ENCODE measurements at places on chromosomes 7 and 10.
A peak's percentile ranks its signal among the peaks of the same experiment; 100 is the strongest.

DNA sequence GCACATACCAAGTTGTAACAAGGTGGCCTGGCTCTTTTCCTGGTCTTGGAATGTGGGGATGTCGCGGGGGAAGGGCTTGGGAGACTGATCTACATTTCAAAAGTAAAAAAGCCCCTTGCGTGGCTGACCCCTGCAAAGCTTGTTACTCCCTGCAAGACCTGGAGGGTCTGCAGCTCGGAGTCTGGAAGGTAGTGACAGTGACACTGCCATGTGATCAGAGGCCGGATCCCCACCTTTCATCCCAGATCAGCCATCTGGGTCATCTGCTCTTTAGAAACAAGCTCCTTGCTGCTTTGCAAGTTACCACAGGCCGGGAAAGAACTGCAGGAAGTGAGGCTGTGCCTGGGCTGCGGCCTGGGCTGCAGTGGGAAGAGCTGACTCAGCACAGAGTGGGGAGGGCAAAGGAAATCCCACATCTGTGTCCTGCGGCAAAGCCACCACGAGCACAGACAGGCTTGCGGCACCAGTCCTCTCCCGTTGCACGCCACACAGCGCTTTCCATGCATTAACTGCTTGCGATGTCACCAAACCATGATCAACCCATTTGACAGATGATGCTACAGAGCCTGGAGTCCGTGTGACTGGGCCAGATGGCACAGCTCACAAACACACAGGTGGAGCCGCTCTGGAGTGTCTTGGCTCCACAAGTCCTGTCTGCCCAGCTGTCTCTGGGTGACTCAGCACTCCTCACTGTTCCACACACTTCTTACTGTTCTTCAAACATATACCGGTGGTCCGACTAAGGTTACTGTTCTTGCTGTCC is 97.7 kb downstream of the SH3PXD2A start:
- peak; percentile 92 for DNase-seq

- peak; percentile 78 for DNase-seq
These were observed 1154.8 kb downstream of the GATA3 start for GRCh38 chr10:9209105-9209798.

- DNase-seq, result no peak
These were observed 173.6 kb upstream of the NPS start for GRCh38 chr10:127375461-127375860.

GRCh38 chr7:77982926-77983550 is 184.5 kb downstream of the PHTF2 start:
- no peak for DNase-seq

DNA sequence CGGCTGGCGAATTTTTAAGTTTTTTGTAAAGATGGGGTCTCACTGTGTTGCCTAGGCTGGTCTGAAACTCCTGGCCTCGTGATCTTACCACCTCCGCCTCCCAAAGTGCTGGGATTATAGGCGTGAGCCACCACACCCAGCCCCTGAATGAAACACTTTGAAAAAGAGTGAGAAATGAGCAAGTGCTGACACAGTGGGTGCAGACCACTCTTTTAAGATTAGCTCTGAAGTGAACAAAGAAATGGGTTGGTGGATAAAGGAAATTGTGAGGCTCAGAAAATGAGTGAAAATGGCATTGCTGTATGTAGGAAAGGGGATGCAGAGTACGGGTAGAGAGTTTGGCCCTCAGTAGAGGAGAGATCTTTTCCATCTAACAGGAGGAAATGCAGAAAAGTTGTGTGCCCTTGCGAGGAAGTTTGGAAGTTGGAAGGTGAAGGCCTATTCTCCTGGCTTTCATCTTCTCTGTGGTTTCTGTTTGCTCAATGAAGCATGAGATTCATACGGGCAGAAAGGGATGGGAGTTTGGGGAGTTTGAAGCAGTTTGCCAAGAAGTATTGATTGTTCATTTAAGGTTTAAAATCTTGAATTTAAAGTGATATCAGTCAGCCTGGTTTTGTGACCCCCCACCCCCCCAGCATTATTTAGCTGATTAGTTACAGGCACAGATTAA is 11.0 kb downstream of the MAPK8 start:
- DNase-seq, result peak; percentile 32

DNA sequence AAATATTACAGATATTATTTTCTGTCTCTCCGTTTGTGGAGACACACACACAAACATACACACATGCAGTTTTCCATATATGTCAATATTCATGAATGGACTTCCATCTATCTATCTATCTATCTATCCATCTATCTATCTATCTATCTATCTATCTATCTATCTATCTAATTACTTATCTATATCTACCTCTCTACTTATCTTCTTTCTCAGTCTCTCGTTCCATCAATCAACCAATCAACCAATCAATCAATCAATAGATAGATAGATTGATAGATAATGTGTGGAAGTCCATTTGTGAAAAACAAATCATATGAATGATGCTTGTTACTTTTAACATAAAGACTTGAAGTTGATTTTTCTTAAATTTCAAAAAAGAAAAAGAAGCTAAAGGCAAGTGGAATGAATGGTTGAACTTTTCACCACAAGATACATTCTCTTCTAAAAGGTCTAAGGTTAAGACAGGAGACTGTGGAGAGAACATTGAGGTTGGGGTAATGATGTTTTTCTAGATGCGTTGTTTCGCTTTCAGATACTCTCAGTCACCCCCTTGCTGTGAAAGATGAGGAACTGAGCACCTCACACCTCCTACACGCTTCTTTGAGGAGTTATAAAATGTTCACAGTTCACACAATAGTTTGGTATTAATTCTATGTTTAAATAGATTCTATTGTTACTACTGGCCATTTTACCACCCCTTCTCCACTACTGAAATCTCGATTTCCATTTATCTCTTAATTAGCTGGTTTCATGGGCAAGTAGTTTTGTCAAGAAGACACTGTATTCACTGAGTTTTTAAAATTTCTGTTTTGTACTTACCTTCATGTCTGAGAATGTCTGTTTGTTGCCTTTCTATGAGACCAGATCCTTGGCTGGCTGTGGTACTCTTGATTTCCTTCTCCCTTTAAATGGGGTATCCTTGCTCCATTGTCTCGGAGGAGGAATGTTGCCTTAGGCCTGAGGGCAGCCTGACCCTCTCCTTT is 114.1 kb downstream of the EMX2 start:
- DNase-seq, result no peak

DNA sequence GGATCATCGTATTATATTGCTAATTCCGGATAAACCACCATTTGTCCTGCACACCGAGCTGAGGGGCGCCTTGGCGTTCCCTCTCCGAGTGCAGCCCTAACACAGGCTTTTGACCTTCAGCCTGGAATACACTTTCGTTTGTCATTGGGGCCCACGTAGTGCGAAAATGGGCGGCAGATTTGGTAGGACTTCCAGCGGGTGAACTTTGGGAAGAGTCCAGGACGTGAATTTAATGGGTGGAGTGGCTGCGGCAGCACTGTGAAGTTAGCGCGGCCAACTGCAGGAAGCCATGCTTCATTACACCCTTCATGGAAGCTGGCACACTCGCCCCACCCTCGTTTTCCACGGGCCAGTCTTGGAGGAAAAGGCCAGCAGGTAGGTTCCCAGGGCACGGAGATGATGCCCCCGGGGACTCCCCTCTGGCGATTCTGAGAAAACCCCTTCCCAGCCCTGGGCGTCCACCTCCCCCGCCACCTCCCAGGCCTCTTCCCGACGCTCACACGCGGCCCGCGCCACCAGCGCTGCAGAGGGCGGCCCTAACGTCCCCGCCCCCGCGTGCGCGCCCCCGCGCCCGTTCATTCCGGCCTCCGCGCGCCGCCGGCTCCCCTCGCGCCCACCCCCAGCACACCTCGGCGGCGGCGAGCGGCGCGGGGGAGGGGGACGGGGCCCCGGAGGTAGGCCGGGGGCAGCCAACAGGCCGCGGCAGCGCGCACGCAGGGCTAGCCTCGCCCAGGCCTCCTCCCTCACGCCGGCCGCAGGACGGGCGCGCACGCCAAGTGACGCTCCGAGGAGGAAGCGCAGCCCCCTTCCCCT is at the start of gene MLLT10:
Gene MLLT10, plus strand, starts transcription at position 766 of the 813 bp plus-strand sequence. CDS start 413 bp downstream, outside the sequence.
- peak; percentile 100 for DNase-seq

GRCh38 chr10:132264966-132265889 is 42.5 kb downstream of the STK32C start:
- DNase-seq, result peak; percentile 25

DNA sequence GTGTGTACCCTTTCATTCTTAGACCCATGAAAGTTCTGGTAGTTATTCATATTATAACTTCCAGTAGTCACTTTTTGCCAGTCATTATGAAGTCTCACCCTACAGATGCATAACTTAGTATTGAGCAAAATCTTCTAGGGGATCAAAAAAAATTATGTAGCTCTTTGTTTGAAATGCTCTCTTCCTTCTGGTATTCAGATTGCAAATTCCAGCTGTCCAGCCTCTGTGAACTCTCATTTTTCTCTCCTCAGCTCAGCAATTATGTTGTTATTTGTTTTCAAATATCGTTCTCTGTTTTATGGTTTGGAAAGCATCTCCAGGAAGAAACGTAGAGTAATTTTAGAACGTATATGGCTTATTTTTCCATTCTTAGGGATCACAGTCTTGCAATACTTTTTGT is 442.5 kb downstream of the SEMA3D start:
- peak; percentile 4 for DNase-seq

GRCh38 chr10:101935431-101935830 is 91.8 kb upstream of the KCNIP2 start:
- no peak for DNase-seq

DNA sequence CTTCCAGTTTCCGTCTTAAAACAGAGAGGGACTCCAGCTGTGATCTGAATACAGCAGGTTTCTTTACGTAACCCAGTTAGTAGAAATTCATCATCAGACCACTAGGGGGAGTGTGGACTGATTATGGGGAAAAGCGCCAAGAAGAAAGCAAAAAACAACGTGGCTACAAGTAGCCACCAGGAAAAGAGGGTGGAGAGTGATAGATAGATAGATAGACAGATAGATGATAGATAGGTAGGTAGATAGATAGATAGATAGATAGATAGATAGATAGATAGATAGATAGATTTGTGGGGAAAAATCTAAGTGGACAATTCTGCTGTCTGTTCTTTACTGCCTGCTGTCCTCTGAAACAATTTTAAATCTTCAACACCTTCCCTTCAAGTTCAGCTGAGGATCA is 12.7 kb upstream of the AKR1B10 start:
- DNase-seq, result peak; percentile 85

- DNase-seq, result no peak
These were observed 149.5 kb upstream of the SMIM30 start for GRCh38 chr7:113267885-113268284.

GRCh38 chr7:78173666-78174065 is 375.1 kb downstream of the PHTF2 start:
- no peak for DNase-seq

- no peak for DNase-seq
These were observed 317.1 kb upstream of the KLF6 start for GRCh38 chr10:4101918-4102654.

DNA sequence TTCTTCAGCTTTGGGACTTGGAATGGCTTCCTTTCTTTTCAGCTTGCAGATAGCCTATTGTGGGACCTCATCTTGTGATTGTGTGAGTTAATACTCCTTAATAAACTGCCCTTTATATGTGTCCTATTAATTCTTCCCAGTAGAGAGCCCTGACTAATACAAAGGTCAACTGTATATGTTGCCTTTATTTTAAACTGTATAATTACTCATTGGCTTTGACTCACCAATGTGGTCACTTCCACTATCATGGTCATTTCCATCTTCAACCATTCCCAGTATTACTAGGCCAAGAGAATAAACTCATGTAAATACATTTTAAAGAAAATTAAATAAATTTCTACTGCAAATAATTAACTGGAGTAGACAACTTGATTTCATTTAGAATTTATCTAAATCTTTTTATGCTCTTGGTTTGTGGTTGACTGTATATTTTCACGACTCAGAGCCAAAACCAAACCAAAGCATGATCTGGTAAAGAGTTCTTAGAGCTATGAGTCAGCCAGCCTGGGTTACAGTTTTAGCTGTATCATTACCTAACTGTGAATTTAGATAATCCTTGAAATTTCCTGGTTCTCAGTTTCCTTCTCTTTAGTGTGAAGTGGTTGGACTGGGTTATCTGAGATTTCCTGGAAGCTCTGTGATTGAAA is 188.4 kb downstream of the PPP1R3A start:
- DNase-seq, result peak; percentile 62

- no peak for DNase-seq
These were observed 122.2 kb upstream of the SORCS3 start for GRCh38 chr10:104518891-104519290.

DNA sequence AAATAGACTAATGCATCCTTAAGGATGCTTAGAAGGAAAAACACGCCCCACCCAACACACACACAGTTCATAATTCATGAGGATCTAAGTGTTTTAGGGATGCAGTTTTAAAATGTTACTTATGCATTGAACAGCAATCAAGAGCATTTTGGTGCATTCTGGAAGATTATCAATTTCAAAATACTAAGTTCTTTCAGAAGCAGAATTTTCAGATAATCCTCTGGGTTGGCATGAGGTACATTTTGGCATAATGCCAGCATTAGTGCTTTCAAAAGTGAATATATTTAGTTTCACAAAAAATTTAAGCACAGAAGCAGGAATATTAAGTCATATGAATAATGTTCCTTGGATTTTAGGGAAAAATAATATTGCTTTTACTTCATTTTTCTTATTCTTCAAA is 937.1 kb downstream of the REEP3 start:
- no peak for DNase-seq

DNA sequence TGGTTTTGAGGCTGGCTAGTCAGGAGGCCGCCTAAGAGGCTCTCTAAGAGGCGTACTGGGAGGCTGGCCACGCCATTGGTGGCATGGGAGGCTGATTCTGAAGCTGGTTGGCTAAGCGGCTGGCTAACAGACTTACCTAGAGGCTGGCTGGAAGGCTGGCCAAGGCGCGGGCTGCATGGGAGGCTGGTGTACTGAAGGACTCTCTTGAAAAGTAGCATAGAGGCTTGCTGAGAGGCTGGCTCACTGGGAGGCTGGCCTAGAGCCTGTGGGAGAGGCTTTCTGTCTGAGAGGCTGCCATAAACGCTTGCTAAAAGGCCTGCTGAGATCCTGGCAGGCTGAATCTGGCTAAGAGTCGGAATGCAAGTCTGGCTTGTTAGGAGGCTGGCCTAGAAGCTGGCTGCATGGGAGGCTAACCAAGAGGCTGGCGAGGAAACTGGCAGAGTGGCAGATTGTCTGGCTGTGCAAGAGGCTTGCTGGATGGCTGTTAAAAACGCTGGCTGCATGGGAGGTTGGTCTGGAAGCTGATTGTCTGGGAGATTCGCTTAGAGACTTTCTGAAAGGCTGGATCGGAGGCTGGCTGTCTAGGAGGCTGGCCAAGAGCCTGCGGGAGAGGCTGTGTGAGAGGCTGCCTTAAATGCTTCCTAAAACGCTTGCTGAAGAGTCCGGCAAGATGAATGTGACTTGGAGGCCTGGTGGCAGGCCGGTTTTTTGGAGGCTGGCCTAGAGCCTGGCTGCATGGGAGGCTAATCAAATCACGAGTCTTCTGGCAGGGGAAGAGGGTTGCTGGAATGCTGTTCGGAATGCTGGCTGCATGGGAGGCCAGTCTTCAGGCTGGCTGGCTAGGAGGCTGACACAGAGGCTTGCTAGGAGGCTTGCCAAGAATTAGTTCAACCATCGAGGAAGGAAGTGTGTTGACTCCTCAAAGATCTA is 134.2 kb downstream of the OR13A1 start:
- DNase-seq, result peak; percentile 76

Measured in astrocyte of the hippocampus (primary cell).